ENCODE measurements at places on chromosomes 7 and 10.

DNA sequence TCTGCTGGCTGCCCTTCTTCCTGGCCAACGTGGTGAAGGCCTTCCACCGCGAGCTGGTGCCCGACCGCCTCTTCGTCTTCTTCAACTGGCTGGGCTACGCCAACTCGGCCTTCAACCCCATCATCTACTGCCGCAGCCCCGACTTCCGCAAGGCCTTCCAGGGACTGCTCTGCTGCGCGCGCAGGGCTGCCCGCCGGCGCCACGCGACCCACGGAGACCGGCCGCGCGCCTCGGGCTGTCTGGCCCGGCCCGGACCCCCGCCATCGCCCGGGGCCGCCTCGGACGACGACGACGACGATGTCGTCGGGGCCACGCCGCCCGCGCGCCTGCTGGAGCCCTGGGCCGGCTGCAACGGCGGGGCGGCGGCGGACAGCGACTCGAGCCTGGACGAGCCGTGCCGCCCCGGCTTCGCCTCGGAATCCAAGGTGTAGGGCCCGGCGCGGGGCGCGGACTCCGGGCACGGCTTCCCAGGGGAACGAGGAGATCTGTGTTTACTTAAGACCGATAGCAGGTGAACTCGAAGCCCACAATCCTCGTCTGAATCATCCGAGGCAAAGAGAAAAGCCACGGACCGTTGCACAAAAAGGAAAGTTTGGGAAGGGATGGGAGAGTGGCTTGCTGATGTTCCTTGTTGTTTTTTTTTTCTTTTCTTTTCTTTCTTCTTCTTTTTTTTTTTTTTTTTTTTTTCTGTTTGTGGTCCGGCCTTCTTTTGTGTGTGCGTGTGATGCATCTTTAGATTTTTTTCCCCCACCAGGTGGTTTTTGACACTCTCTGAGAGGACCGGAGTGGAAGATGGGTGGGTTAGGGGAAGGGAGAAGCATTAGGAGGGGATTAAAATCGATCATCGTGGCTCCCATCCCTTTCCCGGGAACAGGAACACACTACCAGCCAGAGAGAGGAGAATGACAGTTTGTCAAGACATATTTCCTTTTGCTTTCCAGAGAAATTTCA is 1.7 kb downstream of the ADRB1 start:
- no peak for DNase-seq

DNA sequence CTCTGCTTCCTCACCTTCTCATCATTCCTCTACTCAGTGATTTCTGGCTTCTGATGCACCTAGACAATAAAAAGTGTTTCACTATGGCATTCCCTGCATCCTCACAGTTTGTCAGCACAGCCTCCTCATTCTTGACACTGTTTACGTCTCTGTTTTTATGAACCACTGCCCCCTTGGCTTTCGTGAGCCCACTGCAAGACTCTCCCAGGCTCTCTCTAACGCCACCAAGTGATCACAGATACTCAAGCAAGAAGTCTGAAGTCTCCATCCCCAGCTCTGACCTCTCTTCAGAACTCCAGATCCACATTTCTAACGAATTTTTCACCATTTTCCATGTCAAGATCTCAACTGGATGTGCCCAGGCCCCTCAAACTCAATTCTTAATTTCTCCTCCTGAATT is 8.9 kb downstream of the SLC16A9 start:
- DNase-seq, result no peak

DNA sequence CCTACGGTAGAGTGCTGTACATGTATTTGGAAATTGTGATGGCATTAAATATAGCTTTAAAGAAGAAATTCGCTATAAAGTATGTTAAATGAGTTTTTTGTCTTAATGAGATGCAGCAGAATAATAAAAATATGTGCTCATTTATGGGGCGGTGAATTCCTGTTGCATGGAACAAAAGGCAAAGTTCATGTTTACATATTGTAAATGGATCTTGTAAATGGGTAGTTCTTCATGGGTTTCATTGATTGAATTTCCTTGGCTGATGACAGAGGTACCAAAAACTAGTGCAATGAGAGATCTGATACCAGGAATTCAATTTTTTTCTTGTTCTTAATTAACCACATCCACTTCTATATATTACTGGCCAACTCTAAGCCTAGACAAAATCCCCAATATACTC is 284.2 kb downstream of the SUGCT start:
- DNase-seq, result no peak

DNA sequence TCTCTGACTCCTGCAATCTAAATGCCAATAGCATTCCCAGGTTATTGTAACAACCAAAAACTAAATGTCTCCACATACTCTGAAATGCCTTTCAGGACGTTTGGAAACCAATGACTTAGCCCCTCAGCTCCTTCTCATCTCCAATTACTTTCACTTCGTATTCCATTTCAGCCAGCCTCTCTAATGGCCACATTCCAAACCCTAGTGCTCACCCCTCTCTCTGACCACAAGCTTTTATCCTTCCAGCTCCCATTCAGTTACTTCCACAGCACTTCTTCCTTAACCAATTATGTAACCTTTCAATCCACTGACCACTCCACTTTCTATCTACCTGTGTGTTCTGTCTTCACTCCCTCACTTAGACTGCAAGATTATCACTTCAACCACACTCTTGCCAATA is 4.3 kb downstream of the NOC3L start:
- no peak for DNase-seq

Data from stimulated activated CD8-positive, alpha-beta memory T cell treated with anti-CD3 and anti-CD28 coated beads, Interleukin-15, amount 100 ng/mL, for 24 hours (primary cell).